Thymus (tissue), 14 donors: ENCODE measurements at places on chromosomes 13 and 19. TPM values are rescaled to one million over a fixed set of nuclear protein-coding genes. Genes with fewer than 3 reads are reported as not detected.

DNA sequence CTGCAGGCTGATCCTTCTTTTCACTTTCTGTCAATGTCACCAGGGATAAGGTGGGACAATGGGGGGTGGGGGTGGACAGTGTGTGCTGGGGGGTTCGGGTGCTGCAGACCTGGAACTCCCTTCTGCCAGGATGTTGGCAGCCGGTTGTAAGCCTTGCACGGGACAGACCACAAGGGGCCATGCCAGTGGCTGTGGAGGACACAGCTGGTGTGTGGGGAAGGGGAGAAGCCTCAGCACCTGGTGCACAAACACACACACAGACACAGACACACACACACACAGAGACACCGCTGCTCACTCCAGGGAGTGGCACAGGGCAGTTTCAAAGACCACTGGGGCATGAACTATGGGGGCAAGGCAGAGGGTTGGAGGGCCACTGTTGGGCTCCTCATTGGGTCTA is 3.6 kb downstream of the F2RL3 start:
- H3K27ac ChIP-seq, result no peak overlapping the region
- H3K27me3 ChIP-seq, result peaks cover 53% of the 10 kb centered on the region
- no peak for DNase-seq

- DNase-seq, result no peak
- H3K27me3 ChIP-seq, result no peaks in the 10 kb centered on the region
- H3K27ac ChIP-seq, result no peak overlapping the region
- no peak overlapping the region for H3K4me3 ChIP-seq
- H3K4me1 ChIP-seq, result no peaks in the 10 kb centered on the region
These were observed 262.1 kb upstream of the DACH1 start for GRCh38 chr13:72129117-72129516.

Gene ZNF83
- 29.6 TPM for total RNA-seq

- no peaks in the 10 kb centered on the region for H3K36me3 ChIP-seq
- no peak overlapping the region for H3K27ac ChIP-seq
- DNase-seq, result no peak
- H3K27me3 ChIP-seq, result no peaks in the 10 kb centered on the region
- H3K4me1 ChIP-seq, result no peaks in the 10 kb centered on the region
These were observed 71.4 kb downstream of the DGKH start for GRCh38 chr13:42119875-42120274.

Gene SLC25A41
- total RNA-seq, result 0.05 TPM

GRCh38 chr13:114130837-114131582 is 1.4 kb downstream of the RASA3 start:
- H3K27me3 ChIP-seq, result peaks cover 2% of the 10 kb centered on the region
- peak overlapping the region; percentile 85 for H3K27ac ChIP-seq
- no peaks in the 10 kb centered on the region for H3K36me3 ChIP-seq

DNA sequence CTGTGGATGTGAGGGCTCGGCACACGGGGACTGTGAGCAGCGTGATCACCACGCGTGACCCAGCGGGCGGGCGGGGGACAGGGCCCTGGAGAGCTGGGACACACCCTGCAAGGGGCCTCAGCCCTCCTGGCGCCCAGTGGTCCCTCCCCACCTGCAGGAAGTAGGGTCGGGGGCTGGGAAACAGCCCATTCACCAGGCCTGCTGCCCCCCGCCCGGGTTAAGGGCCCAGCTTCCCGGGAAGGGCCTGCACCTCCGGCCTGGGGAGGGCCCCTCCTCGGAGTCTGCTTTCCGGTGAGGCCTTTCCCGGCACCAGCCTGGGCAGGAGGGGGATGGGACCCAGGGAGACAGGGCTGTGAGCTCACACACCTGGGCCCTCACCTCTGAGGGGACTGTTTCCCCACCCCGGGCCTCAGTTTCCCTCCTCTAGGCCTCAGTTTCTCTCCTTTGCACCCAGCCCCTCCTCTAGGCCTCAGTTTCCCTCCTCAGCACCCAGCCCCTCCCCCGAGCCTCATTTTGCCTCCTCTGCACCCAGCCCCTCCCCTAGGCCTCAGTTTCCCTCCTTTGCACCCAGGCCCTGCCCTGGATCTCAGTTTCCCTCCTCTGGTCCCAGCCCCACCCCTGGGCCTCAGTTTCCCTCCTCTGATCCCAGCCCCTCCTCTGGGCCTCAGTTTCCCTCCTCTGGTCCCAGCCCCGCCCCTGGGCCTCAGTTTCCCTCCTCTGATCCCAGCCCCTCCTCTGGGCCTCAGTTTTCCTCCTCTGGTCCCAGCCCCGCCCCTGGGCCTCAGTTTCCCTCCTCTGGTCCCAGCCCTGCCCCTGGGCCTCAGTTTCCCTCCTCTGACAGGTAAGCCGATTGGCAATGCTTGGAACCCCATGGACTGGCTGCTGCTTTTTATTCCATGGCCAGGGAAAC is 1.9 kb upstream of the MADCAM1 start:
- H3K4me1 ChIP-seq, result peaks cover 3% of the 10 kb centered on the region
- no peak for DNase-seq
- no peak overlapping the region for H3K4me3 ChIP-seq
- no peak overlapping the region for H3K27ac ChIP-seq
- H3K27me3 ChIP-seq, result peaks cover 43% of the 10 kb centered on the region

DNA sequence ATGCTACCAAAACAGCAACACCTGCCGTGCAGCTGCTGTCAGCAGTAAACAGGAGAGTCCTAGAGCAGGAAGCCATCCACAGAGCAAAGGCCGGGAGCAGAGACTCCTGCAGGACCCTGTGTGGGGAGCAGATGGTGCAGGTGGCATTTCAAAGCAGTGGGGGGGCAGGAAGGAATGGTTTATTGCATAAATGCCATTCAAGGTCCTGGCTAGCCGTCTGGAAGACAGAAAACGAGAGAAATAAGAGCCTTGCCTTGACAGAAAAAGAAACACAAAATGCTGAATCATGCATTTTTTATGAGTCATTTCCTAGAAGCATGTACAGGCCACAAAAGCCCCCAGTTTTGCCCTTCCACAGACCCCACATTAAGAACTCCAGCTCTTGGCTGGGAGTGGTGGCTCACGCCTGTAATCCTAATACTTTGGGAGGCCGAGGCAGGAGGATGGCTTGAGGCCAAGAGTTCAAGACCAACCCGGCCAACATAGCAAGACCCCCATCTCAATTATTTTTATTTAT is 5.4 kb downstream of the RSPH6A start:
- peak; percentile 57 for DNase-seq
- peaks cover 5% of the 10 kb centered on the region for H3K4me1 ChIP-seq
- H3K4me3 ChIP-seq, result no peak overlapping the region

Gene ZNF560
- 0.05 TPM for total RNA-seq

GRCh38 chr13:59157181-59157580 is 1006.5 kb downstream of the DIAPH3 start:
- no peak for DNase-seq
- no peak overlapping the region for H3K4me3 ChIP-seq
- H3K27me3 ChIP-seq, result no peaks in the 10 kb centered on the region
- no peaks in the 10 kb centered on the region for H3K4me1 ChIP-seq

Gene TPT1
- total RNA-seq, result 4,768 TPM

Gene ZNF283
- 5.9 TPM for total RNA-seq
